ENCODE measurements at places on chromosomes 4 and X.

DNA sequence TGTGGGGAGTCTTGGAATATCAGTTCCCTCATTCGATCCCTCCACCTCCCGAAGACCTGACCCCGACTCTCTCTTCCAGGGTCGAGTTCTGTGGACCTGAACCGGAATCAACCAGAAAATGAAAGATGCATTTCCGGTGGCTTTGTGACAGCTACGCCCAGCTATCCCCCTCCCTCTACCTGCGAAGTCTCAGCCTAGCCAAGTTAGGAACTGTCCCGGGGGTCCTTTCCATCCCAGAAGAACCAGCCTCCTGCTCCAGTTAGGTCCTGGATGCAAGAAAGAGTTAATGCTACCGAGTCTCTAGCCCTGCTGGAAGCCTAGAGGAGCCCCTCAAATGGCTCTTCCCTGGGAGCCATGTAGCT is 13.4 kb upstream of the ETDC start:
- no peak for DNase-seq

DNA sequence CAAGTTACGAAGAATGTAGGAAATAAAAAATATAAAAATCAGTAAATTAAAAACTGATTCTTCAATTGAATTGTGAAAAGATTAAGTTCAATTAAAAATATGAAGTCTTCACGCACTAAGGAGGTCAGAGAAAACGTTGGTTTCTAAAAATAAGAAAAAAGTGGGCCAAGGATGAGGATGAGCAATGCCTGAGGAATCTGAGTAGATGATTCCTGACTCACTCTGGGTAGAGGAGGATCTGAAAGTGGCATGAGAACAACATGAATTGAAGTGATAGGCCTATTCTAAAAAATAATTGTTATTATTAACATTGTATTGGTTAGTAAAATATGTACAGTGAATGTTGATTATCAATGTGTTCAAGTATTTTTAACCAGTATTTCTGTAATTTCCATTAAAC is 444.2 kb downstream of the GRIA2 start:
- DNase-seq = no peak

DNA sequence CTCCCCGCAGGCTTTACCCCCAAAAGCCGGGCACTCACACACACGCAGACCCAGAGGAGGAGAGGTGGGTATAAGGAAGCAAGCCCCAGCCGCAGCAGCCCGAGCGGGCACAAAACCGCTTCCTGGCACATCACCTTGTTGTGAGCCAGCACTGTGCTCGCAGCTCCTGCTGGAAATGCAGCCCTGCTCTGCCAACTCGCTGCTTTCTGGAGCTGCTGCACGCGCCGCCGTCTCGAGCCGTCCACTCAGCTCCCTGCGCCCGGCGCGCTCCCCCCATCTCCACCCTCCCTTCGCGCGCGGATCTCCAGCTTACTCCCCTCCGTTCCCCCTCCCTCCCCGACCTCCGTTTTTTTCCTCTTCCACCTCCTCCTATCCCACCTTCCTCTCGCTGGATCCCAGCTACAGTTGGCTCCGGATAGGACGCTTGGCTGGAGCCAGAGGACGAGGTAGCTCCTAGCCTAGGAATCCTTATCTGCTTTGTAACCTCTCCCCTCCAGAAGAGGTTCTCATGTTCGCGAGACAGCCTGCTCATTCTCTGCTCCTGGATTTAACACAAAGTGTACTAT is at the start of gene SPOCK3:
SPOCK3 (minus strand) TSS at position 179 of the 566 bp plus-strand sequence.
- DNase-seq = no peak

- DNase-seq = no peak
Measured at GRCh38 chrX:44401151-44401550, 57.7 kb upstream of the EFHC2 start.

DNA sequence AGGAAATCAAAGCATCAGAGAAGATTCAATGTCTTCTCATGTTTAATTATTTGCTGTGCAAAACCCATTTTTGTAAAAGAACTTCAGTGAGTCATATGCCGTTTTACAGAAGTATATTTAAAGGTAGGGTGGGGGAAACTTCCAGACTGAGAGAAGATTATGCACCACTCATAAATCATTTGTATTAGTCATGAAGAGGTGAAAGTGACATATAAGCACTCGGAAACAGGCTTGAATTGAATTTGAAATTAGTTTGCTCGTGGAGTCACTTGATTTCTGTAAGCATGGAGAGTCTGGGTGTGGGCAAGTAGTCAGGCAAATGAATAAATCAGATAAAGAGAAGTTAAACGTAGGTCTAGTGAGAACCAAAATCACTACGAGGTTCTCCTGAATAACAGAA is 335.1 kb downstream of the ANK2 start:
- DNase-seq = no peak

- no peak for DNase-seq
Measured at GRCh38 chrX:78946178-78946931, 1.2 kb downstream of the P2RY10 start.

GRCh38 chr4:138241281-138242075 is 671 bp downstream of the SLC7A11 start:
- no peak for DNase-seq

- no peak for DNase-seq
Measured at GRCh38 chr4:31968842-31969241, 1248.7 kb downstream of the PCDH7 start.

- DNase-seq = no peak
Measured at GRCh38 chrX:113369056-113369455, 528.4 kb upstream of the AMOT start.

GRCh38 chrX:153869473-153870287 is 16.3 kb downstream of the L1CAM start:
- DNase-seq = no peak

DNA sequence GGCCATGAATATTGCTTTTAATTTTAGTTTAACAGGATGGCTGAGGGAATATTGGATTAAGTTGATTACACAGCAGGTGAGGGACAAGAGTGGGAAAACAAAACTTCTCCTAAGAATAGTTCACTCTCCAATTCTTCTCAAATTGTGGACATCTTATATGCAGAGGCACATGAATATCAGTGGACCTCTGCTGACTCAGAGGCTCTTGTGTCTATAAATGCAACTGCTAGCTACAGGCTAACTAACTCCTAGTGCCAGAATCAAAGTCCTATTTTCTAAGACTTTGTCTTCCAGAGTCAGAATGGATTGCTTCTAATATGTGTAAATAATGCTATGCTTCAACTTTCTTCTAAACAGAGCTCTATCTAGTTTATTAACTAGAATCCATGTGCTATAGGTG is 175.8 kb downstream of the IL15 start:
- DNase-seq = no peak

Measured in KG1 (cell line).